ENCODE measurements at places on chromosomes 5 and 9.

DNA sequence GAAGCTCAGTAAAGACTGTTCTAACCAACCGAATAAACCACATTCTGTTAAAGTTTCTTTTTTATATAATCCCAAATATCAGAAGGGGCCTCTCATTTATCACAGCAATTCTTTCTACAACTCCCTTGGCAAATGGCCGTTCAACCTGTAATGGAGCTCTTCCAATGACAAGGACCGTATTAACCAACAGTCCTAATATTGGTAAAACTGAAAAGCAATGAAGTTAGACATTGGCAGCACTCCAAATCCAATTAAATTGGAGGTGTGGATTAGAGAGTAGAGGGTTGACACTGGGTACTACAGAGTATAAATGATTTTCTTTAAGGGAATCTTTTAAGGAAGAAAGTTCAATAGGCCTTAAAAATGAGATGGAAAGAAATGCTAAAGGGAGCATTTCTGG, 842 bp downstream of the TMED7 start:
- DNase-seq = no peak

GRCh38 chr5:151617841-151618710, 26.9 kb upstream of the FAT2 start:
- no peak for DNase-seq

- DNase-seq = no peak
These were observed 57.3 kb downstream of the S1PR3 start for GRCh38 chr9:89048616-89049015.

DNA sequence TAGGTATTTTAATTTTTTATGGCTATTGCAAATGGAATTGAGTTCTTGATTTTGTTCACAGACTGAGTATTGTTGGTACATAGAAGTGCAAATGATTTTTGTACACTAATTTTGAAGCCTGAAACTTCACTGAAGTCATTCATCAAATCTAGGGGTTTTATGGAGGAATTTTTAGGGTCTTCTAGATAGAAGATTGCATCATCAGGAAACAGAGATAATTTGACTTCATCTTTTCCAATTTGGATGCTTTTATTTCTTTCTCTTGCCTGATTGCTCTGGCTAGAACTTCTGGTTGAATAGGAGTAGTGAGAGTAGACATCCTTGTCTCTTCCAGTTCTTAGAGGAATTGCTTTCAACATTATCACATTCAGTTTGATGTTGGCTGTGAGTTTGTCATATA, 58.2 kb upstream of the SNCAIP start:
- no peak for DNase-seq

- no peak for DNase-seq
These were observed 85.7 kb upstream of the FBXL17 start for GRCh38 chr5:108467563-108467962.

- no peak for DNase-seq
These were observed 77.4 kb downstream of the SEC61B start for GRCh38 chr9:99299211-99300102.

DNA sequence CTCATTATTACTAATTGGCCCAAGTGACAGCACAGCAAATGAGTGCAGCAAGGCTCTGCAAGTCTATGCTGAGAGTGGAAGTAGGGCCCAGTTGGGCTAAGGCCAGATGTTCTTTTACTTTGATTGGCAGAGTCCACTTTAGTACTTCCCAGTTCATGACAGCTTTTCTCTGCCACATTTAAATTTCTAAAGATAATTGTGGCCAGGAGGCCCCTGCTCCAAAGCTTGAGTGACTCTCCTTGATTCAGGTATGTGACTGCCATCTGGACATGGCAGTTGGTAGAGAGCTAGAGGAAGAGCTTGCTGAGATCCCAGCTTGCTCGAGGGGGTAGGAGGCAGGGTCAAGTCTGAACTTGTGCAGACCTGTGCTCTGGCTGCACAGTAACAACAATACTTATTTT, 154.1 kb downstream of the CARTPT start:
- no peak for DNase-seq

GRCh38 chr5:37663538-37663937, 176.3 kb downstream of the GDNF start:
- DNase-seq = no peak

GRCh38 chr5:121918238-121918637, 43.5 kb upstream of the SRFBP1 start:
- DNase-seq = no peak
